ENCODE measurements at places on chromosomes 2 and 18.

- no peak for DNase-seq
These were observed 3.9 kb downstream of the WIPF1 start for GRCh38 chr2:174593574-174594203.

DNA sequence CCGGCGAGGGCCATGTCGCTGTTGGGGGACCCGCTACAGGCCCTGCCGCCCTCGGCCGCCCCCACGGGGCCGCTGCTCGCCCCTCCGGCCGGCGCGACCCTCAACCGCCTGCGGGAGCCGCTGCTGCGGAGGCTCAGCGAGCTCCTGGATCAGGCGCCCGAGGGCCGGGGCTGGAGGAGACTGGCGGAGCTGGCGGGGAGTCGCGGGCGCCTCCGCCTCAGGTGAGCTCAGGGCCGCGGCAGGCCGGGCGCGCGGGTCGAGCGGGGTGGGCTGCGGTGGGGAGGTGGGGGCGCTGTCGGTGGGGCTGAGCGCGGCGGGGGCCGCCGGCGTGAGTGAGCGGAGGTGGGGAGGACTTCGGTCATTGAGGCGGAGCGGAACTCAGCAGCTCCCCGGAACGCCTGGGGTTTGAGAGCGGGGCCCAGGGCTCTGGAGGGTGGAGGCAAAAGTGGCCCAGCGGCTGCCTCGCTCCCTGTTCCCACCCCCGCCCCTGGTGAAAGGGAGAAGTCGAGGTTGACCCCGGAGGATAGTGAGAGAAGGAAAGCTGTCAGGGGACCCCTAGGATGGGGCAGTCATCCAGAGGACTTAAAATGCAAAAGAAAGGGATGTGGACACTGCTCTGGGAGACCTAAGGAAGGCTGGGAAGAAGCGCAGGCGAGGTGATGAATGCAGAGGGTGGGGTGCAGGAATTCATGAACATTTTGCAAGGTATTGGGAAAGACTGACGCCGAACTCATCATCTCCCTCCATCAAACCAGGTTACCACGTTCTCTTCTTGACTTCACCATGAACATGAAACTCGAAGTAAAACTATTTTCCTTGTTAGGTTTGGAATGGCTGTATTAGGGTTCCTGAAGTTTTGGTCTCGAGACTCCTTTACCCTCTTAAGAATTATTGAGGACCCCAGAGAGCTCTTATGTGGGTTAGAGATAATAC lies 633 bp downstream of the MALT1 start:
- DNase-seq, result peak; percentile 93

GRCh38 chr2:5569256-5569655 lies 122.9 kb upstream of the SOX11 start:
- DNase-seq, result no peak

GRCh38 chr18:1746131-1746530 lies 825.2 kb downstream of the METTL4 start:
- DNase-seq, result no peak

DNA sequence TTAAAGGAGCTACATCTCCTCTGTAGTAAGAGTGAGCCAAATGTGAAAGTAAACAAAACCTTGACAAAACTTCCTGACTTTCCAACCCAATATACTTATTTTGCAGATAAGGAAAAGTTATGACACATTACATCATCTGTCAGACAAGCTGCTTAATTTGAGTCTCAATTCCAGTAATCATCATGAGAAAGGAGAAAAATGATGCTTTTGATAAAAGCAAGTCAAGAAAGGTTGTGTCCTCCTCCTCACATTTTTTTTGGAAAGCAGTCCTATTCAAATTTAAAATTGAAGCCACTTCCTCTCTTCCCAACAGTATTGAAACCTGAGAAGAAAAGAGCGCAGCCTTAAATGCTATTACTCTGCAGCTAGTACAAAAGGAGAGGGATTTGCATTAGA lies 519.6 kb downstream of the LRP1B start:
- peak; percentile 55 for DNase-seq

Measured in NCI-H69 (cell line).